Neural crest cell (in vitro differentiated cells): ENCODE measurements at places on chromosomes 1 and 21.
A peak's percentile ranks its signal among the peaks of the same experiment; 100 is the strongest.

DNA sequence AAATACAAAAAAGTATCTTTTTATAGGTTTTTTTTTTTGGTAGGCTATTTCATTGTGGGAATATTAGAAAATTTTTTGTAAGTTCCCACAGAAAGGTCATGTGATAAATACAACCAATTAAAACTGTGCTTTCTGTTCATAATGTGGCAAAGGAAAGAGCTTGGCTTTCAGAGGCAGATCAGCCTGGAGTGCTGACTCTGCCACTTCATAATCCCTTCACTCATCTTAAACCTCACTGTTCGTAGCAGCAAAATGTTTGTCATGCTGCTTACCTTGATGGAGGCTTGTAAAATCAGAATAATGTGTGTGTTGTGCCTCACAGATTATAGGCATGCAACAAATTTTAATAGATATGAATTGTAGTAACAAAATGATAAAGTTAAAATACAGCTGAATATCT lies 176.8 kb downstream of the ZP4 start:
- no peak for DNase-seq

- DNase-seq: no peak
Observed at GRCh38 chr1:44013949-44014348, 17.3 kb downstream of the SLC6A9 start.

GRCh38 chr1:1299686-1300351 lies 7.9 kb downstream of the ACAP3 start:
- no peak for DNase-seq

- no peak for DNase-seq
Observed at GRCh38 chr1:221908573-221908972, 166.7 kb upstream of the DUSP10 start.

GRCh38 chr1:151606384-151606783 lies 5.5 kb upstream of the SNX27 start:
- DNase-seq: no peak

GRCh38 chr1:7430047-7430608 lies 341.0 kb upstream of the VAMP3 start:
- DNase-seq: no peak

GRCh38 chr1:56562891-56563452 lies 16.4 kb downstream of the PLPP3 start:
- DNase-seq: no peak

DNA sequence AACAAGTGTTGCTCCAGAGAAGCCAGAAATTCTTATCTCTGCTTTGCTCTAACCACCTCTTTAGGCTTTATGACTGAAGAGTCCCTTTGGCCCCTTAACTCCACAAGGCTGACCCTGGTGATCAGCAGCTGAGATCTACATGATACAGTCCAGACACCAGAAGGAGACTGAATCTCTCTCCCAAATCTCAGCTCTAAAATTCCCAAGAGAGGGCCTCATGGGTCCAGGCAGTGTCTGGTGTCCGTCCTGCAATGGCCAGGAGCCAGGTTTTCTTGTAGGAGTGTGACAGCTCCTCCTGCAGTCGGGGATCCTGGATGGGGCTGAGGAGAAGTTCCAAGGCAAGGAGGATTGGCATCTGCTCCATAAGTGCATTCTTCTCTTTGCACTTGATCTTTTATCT lies 35.3 kb downstream of the L1TD1 start:
- no peak for DNase-seq

GRCh38 chr1:59314776-59315528 lies 18.1 kb downstream of the FGGY start:
- DNase-seq: no peak

GRCh38 chr1:113109908-113110554 lies 37.0 kb downstream of the LRIG2 start:
- DNase-seq: no peak

DNA sequence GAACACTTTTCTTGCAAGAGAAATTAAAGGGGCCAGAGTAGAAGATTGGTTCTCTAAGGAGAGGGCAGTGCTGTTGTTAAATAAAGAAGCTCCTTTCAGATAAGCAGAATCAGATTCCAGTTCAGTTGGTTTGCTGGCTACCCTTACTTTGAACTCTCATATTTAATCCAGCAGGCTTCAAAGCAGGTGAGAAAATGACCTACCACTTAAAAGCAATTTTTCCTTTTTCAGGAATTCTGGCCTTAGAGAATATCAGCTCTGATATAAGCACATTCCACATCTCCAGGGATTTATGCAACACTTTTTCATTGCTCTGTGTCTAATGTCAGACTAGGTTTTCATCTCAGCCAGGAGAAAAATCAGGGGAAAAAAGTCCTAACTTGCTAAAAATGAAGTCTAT lies 28.7 kb downstream of the WNT2B start:
- DNase-seq: no peak

DNA sequence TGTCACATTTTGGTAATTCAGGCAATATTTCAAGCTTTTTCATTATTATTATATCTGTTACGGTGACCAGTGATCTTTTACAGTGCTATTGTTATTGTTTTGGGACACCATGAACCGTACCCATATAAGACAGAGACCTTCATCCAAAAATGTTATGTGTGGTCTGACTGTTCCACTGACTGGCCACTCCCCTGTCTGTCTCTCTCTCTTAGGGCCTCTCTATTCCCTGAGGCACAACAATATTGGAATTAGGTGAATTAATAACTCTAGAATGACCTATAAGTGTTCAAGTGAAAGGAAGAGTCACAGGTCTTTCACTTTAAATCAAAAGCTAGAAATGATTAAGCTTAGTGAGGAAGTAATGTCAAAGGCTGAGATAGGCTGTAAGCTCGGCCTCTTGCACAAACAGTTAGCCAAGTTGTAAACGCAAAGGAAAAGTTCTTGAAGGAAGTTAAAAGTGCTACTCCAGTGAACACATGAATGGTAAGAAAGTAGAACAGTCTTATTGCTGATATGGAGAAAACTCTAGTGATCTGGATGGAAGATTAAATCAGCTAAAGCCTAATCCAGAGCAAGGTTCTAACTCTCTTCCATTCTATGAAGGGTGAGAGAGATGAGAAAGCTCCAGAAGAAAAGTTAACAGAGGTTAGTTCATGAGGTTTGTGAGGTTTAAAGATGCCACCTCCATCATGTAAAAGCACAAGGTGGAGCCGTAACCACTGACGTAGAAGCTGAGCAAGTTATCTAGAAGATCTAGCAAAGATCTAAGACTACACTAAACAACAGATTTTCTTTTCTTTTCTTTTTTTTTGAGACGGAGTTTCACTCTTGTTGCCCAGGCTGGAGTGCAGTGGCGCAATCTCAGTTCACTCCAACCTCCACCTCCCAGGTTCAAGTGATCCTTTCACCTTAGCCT lies 19.7 kb upstream of the DIPK1A start:
- DNase-seq: no peak

DNA sequence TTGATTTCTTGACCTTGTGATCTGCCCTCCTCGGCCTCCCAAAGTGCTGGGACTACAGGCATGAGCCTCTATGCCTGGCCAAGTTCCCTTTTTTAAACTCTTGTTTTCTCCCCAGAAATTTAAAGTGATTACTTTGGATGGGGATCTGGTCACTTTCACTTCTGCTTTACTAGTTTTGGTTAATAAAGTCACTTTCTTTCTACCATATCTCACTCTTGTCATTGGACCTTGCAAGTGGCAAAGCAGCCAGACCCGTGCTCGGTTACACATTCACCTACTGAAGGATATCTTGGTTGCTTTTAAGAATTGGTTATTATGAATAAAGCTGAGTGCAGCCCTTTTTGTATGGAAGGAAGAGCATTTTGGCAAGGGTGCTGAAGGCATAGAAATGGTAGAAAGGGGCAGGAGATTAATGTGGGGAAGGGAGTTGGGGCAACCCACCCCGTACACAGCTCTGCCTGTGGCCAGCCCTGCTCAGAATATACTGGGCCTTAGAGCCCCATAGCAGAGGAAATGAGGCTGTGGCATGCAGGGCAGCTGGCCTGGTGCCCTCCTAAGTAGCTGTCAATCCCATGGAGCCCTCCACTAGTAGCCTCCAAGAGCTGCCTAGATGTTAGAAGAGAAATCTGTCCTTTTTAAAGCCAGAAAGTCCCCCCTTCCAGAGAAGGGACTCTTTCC lies 40.7 kb downstream of the CD2 start:
- no peak for DNase-seq

GRCh38 chr1:150987924-150988323 lies 5.8 kb downstream of the ANXA9 start:
- DNase-seq: no peak

DNA sequence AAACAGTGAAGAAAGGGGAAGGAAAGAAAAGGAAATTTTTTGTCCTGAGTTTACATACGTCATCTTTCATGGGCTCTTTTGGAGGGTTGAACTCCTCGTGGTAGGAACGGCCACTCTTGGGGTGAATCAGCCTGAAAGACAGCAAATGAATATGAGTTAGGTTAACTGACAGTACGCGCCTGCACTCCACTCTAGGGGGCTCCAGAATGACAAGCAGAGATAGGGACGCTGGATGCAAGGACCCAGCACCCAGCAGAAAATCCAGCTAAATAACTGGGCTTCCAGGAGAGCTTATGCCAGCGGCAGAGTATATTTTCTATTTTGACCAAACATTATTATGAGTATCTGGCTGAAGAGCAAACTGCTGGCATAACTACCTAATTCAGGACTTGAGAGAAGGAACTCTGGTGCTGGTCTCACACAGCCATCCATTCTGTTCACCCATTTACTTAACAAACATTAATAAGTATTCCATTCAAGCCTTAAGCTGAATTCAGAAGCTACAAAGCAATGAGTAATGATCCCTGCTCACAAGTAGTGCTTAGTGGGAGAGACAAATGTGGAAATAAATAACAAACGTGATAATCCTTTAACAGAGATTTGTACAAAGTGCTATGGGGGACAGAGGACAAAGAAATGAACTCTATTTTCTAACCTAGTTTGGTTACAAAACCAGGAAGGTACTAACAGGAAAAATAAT lies 22.1 kb downstream of the AK2 start:
- no peak for DNase-seq

DNA sequence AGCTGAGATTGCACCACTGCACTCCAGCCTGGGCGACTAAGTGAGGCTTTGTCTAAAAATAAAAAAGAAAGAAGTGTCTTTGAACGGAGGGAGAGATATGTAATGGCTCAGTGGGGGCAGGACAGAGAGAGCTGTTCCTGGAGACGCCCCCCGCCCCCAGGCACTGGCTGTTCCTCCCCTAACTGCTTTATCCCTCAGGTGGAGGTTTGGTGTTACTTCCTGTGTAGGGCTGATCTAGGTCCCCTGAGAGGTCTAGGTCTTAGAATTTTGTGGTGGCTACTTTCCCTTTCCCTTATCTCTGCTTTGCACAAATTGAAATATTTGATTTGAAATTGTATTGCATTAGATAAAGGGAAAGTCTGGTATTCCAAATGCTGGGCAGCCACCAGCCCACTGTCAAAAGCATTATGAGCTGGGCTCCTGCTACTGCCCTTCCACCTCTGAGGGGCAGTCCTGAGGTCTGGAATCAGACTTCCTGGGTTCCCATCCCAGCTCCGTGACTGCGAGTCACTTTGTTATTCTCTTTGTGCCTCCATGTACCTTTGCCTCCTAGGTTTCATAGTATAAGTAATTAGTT lies 134.8 kb upstream of the KIF26B start:
- DNase-seq: no peak

- DNase-seq: peak; percentile 100
Observed at GRCh38 chr1:109112652-109113285, 1.1 kb upstream of the ELAPOR1 start.

- DNase-seq: no peak
Observed at GRCh38 chr1:26994020-26994786, 711 bp downstream of the TRNP1 start.

GRCh38 chr1:110383251-110383990 lies 7.4 kb downstream of the SLC16A4 start:
- DNase-seq: no peak
